CD8-positive, alpha-beta memory T cell (primary cell): ENCODE measurements at places on chromosomes 7 and 10. TPM values are rescaled to one million over a fixed set of nuclear protein-coding genes. Genes with fewer than 3 reads are reported as not detected.

GRCh38 chr7:94655126-94655847 lies 646 bp downstream of the SGCE start:
- no peaks in the 10 kb centered on the region for H3K36me3 ChIP-seq
- peaks cover 40% of the 10 kb centered on the region for H3K27me3 ChIP-seq
- DNase-seq: no peak
- H3K4me1 ChIP-seq: peaks cover 20% of the 10 kb centered on the region

DNA sequence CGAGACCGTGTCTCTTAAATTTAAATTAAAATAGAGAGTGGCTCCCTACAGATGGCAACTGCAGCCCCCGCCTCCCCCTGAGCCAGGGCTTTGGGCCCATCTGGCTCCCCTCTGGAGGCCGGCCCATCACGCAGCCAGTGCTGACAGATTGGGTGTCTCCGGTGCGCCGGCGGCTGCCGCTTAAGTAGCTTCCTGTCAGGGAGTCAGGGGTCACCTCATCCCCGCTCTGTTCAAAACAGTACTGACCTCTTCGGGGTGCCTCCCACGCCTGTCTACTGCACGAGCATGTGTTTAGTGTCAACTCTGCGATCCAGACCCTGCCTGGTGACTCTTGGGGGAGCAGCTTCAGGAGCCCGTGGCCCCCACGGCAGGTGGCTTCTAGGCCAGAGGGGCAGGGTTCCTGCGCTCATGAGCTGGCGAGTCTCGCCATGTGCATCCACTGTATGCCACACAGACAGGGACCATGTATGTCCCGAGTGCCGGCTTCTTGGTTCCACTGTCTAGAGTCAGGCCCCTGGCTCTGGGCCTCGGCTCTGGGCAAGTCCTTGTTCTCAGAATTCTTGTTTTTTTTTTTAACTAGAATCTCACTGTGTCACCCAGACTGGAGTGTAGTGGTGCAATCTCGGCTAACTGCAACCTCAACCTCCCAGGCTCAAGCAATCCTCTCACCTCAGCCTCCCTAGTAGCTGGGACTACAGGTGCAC lies 36.1 kb downstream of the KCTD7 start:
- H3K27ac ChIP-seq: no peak overlapping the region
- no peaks in the 10 kb centered on the region for H3K4me1 ChIP-seq
- H3K36me3 ChIP-seq: no peaks in the 10 kb centered on the region

DNA sequence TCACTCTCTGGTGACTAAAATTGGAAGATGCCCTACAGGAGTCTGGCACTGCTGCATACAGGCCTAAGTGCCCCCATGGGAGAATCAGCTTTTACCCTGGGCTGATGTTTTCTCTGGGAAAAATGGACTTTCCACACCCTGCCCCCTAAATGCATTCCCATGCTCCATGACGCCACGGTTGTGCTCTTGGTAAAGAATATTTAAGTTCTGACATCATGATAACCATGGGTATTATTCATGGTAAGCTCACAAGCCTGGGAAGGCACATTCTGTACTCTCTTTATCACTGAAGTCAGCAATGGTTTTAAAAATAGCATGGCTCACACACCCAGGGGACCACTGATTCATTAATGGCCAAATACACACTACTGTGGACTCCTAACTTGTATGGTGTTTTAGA lies 43.4 kb downstream of the HIPK2 start:
- H3K27ac ChIP-seq: no peak overlapping the region
- H3K4me1 ChIP-seq: peaks cover 40% of the 10 kb centered on the region
- DNase-seq: no peak
- no peaks in the 10 kb centered on the region for H3K36me3 ChIP-seq

The SPDYE1 gene
- total RNA-seq: not detected

The ELAPOR2 gene
- total RNA-seq: 3.3 TPM
